NCI-H774 (cell line): ENCODE measurements at places on chromosomes 7 and 10.

DNA sequence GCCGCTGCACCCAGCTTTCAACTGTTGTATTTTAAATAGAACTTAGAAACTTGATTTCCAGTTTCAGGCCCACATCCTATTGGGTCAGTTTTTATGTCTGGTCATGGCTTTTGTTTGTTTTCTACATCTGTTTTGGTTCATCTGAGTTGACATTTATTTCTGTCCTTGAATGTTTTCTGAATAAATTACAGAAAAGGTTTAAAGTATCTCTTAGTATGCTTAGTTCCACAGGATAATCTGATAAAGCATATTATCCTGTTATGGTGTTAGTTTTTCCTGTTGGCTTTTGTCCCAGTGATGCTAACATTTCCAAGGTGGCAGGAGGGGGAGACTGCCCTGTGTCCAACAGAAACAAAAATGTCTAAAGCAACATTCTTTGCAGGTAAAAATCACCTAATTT, 733.2 kb downstream of the INHBA start:
- no peak for DNase-seq

DNA sequence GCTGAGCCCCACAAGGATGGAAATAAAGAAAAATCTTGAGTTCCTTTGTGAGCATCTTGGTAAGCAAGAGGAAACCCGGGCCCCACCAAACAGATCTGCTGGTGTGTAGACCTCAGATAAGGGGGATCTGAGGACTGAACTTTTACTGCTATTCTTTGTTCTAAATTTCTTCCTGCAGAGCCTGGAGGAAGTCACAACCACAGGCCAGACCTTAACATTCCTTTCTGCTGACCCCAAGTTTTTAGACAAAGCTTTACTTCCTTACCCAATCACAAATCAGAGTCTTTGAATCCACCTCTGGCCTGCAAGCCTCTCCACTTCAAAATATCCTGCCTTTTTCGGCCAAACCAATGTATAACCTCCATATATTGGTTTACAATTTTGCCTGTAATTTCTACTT, 352.6 kb upstream of the AUTS2 start:
- DNase-seq = no peak

DNA sequence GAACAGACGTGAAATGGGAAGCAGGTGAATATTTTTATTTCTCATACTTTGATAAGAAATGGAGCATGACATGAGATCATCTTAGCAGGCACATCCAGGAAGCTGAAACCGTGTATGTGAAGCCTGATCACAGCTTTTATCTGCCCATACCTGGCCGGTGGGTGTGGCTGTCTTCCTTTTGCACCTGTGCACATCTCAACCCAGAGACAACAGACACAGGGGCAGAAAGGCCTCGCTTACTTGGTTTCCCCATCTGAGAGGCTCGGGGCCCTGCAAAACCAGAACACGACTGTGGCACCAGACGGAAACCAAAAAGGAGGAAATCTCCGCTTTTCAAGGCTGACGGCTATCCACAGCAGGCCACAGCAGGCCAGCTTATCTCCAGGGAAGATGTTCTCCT, 116.4 kb downstream of the TCERG1L start:
- DNase-seq = no peak

GRCh38 chr10:62710182-62710581, 94.3 kb upstream of the ADO start:
- no peak for DNase-seq

DNA sequence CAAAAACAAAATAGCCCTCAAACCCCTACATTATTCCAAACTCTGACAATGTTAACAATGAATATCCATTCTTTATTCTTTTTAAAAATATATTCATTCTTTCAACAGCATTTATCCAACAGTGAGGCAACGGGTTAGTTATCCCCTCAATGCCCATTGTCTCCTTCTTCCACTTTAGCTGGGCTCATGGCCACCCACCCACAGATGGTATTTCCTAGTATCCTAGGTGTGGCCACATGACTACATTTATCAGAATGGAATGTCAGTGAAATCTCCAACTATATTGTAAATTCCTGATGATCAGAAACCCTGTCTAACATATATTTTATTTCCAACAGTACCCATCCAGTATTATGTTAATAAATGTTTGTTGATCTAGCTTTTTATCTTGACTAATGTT, 13.6 kb downstream of the HOXA1 start:
- DNase-seq = no peak

DNA sequence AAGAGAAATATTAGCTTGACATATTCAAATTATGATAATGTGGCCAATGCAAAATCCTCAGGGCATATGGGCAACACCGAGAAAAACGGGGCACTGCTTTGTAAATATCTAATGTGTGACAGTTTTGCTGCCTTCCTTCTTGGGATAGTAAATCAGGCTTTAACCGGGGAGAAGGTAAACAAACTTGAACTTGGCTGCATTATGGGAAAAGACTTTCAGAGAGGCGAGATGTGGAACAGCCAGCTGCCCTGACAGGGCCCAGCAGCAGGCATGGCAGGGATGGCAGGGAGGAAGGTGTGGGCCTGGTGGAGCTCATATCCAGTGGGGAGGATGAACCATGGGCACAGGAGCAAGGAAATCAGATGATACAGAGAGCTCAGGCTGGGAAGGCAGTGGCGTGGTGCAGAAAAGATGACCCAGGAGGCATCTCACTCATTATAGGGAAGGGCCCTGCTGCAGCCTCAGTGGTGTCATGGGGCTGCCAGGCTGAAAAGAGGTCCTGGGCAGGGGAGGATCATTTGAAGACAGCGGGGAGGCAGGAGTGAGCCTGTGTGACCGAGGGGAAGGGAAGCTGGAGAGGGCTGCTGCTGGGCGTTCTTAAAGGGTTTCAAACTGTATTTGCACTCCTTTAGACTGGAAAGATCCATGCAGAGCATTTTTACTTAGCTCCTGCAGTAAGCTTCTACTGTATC, 26.7 kb downstream of the CXCL12 start:
- DNase-seq = no peak

DNA sequence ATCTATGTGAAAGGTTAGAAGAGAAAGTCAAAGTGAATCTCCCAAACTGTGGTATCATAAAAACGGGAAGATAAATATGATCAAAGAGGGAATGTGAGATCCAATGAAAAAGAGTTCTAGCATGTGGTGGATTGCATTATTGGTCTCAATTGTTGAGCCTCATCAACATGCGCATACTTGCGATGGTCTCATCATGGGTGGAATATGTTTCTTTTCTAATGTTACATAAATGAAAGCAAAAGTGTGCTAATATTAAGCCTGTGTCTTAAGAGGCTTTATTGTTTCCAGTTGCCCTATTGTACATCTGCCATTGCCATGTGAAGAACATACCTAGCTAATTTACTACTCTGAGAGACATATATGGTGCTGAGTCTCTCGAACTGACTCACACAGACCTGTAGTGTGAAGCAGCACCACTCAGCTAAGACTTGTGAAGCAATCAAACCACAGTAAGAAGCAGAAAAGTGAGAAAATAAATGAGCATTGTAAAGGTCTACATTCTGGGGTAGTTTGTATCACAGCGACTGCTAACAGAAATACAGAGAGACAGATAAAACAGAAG, 645.5 kb upstream of the PCDH15 start:
- DNase-seq = no peak

DNA sequence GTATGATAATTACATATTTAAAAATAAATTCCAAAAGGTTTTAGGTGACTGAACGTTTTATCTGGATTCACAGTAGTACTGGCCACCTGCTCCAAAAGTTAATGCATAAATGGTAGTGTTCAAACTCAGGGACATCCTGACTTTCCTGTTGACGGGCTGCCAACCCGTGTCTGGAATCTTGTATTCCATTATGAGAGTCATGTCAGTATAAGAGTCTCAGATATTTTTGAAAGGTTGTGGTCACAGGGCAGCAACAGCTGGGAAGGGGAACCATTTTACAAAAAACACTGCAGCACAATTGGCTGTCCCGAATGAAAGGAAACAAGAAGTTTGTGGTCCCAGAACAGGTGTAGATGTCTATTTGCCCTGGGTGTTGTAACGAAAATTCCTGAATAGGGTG, 2.8 kb downstream of the TDRD1 start:
- no peak for DNase-seq
